ENCODE measurements at places on chromosomes 2 and 18.

DNA sequence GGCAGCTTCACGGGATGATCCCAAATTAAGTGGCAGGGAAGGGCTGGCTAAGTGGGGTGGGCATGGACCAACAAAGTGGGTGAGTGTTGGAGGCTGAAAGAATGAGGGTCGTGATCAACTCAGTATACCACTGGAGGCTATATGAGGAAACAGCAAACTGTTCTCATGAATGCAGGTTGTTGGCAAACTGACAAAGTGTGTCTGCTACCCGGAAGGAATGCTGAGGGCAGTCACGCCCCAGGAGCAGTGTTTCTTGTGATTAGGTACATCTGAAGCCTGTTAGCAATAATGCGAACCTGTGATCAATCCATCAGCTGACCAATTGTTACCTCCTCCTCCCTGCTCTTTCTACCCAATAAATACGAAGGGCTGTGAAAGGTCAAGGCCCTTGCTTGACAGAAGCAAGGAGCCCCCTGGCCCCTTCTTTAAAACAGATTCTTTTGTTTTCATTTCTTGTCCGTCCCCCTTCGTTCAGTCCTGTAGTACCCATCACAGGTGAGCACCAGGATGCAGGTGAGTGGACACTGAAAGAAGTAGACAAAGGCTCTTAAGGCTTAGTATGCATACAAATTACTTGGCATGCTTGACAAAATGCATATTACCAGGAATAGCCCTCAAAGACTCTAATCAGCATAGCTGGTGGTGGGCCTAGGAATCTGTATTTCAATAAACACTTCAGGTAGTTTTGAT is 67.9 kb downstream of the LOXHD1 start:
- DNase-seq = no peak

DNA sequence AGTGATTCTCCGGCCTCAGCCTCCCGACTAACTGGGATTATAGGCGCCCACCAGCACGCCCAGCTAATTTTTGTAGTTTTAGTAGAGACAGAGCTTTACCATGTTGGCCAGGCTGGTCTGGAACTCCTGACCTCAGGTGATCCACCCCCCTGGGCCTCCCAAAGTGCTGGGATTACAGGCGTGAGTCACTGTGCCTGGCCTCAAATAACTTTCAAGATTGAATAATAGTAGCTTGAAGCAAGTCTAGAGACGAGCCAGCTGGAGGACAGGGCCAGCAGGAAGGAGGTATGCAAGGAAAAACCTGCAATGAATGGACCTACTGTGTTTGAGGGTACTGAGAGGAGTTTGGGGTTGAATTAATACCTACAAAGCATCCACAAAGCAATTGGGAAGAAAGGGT is 87.5 kb downstream of the MSH2 start:
- DNase-seq = no peak

DNA sequence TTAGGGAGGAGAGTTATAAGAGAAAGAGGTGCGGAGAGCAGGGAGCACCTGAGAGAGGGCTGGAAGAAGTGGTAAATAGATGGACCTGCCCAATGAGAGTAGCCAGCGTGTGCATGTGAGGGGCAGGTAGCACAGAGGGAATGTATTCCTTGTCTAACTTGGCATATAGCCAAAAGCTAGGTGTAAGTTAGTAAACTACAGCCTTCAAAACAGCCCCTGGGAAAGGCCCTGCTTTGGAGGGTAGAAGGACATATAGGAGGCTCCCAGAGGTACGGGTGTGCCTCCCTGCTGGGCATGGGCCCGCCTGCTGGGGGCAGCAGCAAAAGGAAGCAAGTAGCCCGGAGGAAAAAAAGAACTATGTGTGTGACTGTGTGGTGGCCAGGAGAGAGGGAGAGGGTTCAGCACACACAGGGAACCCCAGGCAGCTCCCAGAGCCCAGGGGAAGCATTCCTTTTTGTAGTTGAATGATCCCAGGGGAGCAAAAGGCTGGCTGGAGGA is 48.0 kb downstream of the TCF7L1 start:
- DNase-seq = no peak

DNA sequence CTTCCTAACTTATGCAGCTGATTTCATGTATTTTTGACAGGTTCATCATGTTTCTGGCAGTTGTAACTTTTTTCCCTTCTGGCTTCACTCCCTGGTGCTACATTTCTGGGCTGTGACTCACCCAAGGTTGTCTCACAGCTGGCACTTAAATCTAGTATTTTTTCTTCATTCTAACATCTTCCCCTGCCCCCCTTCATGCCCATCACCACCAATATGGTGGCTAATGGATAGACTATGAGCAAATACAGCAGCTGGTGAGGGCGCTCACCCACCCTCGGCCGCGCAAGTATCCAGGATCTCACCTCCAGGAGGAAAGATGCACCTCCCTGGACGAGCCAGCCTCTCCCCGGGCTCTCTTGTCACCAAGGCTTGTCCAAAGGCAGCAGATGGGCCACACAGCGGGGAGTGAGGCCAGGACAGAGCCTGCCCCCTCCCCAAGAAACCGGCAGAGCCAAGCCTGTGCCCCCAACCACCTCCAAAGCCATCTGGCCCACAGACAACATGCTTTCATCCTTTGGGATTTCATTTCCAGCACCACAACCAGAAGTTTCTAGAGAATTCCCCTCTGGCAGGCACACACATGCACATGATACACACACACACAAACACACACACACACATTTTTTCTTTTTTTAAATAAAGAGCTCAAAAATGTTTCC is 39.1 kb downstream of the ATOH8 start:
- DNase-seq = no peak

DNA sequence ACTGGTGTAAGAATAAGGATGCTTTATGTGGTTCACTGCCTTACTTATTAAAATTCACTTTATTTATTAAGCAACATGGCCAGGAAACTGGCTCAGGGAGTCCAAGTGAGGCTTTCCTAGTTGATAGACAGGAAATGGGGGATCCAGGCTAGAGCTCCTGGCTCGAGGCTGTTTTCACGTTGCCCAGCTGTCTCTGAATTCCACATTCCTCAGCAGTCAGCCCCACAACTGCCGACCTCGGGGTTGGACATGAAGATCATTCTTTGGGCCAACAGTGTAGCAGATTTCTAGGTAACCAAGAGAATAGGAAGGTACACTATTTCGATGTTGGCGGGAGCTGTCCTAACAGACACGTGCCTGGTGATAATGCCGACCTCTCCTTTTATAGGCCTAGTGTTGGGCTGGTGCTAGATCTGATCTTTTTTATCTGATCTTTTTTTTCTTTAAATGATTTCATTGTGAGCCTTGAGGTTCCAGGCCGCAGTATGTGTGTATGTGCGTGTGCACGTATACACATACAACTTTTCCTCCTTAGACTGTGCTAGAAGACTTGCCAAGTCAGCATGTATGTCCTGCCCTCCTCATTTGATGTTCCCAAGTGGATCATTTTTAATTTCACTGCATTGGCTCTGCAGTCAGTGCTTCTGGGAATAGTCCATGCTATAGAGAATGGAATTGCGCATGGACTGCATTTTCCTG is 103.5 kb downstream of the CABLES1 start:
- no peak for DNase-seq

DNA sequence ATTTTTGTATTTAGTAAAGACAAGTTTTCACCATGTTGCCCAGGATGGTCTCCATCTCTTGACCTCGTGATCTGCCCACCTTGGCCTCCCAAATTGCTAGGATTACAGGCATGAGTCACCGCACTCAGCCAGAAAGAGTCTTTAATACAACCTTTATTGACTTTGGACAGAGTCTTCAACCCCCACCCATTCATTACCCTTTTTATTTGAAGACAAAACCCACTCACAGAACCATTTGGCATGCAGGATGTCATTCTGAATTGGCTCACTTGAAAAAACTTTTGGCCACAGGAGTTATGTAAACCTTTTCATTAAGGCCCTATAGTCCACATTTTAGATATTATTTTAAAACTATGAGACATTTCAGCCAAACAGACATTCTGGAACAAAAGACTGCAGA is 217.9 kb upstream of the RND3 start:
- DNase-seq = no peak

GRCh38 chr18:44548291-44549221 is 132.1 kb upstream of the SETBP1 start:
- no peak for DNase-seq

GRCh38 chr2:59888015-59888414 is 665.4 kb downstream of the BCL11A start:
- no peak for DNase-seq

GRCh38 chr18:58495207-58495606 is 133.7 kb downstream of the ALPK2 start:
- DNase-seq = no peak

- DNase-seq = no peak
Measured at GRCh38 chr2:171991027-171991426, 8.7 kb upstream of the METAP1D start.

DNA sequence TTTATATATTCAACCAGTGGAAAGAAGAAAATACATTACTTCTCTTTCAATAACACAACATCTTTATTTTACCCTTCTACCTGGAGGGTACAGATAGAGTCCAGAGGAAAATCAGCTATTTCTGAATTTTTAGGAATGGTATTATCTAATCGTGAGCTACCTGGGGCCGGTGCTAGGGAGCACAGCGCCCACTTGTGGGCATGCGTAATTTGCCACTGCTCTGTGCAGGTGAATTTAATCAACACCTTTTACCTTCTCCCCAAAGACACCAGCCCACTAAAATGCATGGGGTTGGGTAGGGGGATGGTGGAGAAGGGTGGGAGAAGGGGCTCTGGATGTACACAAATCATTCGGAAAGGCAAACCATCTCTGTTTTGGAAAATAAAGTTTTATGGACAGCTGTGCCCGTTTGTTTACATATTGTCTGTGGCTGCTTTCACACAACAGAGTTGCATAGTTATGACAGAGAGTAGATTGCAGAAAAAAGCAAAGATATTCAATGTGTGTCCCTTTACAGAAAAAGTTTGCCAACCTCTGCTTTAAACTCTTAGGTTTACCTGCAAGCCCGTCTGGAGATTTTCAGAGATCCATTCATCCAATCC is 51.5 kb upstream of the DCC start:
- DNase-seq = no peak

GRCh38 chr2:187590175-187590574 is 35.9 kb upstream of the TFPI start:
- DNase-seq = no peak

GRCh38 chr2:42342061-42342794 is 18.8 kb downstream of the COX7A2L start:
- DNase-seq = no peak

- DNase-seq = no peak
Measured at GRCh38 chr2:138059487-138060300, 95.4 kb downstream of the HNMT start.

DNA sequence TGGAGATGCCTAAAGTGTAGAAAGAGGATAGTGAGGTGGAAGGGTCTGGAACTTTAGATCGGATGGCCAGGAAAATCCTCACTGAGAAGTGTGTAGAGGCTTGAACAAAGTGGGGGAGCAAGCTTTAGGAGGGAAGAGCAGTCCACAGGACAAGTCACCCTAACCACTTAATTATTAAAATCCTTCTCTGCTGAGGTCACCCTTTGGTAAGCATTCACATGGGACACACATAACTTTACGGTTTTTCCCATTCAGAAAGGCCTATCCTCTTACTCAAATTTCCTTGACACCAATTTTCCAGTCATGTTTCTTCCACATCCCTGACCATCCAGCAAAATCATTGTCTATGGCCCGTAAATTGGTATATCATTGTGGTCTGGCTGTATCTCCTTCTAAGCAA is 31.0 kb upstream of the ZEB2 start:
- DNase-seq = no peak

DNA sequence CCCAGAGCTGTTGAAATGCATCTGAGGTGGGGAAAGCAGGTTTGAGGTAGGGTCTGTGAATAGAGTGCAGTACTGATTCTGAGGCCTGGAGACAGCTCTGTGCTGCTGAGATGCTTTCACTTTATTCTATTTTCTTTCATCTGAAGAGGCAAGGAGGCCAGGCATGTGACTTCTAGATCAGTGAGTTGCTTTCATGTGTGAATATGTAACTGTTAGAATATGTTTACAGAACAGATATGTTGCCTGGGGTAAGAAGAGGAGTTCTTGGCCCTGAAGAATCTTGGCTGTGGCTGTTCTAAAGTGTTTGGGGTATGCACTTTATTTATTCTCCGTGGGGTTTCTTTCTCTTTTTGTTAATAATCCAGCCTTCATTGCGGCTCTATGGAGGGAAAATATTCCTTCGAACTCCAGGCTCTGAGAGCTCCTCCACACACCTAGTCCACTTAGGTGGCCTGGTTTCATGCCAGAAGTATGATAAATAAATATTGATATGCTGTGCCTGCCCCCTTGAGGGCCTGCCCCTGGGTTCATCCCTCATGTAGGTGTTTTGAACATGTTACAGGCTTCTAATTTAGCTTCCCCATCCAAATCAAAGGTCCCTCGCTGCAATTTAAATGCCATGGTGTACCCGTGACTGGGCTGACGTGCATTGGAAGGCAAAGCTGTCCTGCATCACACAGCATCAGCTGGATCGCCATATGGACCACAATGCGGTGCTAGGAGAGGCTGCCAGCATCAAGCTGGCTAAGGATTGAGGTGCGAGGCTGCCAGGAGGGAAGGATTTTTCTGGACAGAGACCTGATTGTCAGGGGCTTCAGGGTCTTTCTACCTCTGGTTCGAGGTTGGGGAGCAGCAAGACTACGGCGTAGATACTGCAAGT is 102.9 kb downstream of the PRKCE start:
- no peak for DNase-seq

- DNase-seq = no peak
Measured at GRCh38 chr2:217908544-217908943, 94.3 kb downstream of the TNS1 start.

- DNase-seq = no peak
Measured at GRCh38 chr2:205868053-205868452, 185.8 kb downstream of the NRP2 start.

GRCh38 chr2:144201126-144201525 is 318.8 kb downstream of the ZEB2 start:
- DNase-seq = no peak

- no peak for DNase-seq
Measured at GRCh38 chr18:21051620-21052019, 60.0 kb downstream of the ROCK1 start.

GRCh38 chr2:5215989-5216607 is 476.1 kb upstream of the SOX11 start:
- no peak for DNase-seq

- no peak for DNase-seq
Measured at GRCh38 chr2:27322301-27322765, 564 bp downstream of the MPV17 start.

GRCh38 chr2:113806217-113806913 is 49.9 kb upstream of the SLC35F5 start:
- DNase-seq = no peak

DNA sequence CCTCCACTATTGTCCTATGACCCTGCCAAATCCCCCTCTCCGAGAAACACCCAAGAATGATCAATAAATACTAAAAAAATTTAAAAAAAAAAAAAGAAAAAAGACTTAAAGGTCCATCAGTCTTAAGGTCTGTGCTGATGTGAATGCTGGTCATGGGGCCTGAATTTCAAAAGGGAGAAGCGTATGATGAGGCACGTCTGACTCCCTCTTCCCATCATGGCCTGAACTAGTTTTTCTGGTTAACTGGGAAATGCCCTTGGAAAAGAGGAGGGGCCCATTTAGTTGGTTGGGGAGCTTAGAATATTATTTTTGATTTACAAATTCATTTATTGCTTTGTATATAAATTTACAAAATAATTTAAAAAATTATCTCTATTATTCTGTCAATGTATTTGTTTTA is 291.0 kb upstream of the CDH19 start:
- no peak for DNase-seq
